ENCODE measurements at places on chromosomes 5 and 9.
A peak's percentile ranks its signal among the peaks of the same experiment; 100 is the strongest.

- DNase-seq = no peak
These were observed 59.1 kb downstream of the CHSY3 start for GRCh38 chr5:129963359-129963758.

GRCh38 chr5:177980743-177981151 is 15.3 kb downstream of the PROP1 start:
- no peak for DNase-seq

- DNase-seq = no peak
These were observed 21.5 kb downstream of the TMC1 start for GRCh38 chr9:72542917-72543316.

- no peak for DNase-seq
These were observed 107.5 kb downstream of the NREP start for GRCh38 chr5:111649516-111649915.

DNA sequence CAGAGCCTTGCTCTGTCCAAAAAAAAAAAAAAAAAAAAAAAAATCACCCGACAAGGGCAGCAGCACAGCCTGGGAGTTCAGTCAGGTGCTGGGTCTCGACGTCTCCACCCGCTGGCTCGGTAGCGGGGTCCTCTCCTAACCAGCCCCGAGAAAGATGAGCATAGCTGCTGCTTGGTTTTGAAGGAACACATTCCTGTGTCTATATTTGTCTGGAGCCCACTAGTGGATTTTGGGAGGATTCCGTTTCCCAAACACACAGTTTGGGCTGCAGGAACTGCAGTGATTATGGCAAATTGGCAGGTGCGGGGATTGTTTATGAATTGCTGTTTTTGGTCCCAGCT is 1.2 kb downstream of the OTULINL start:
- no peak for DNase-seq

GRCh38 chr5:76487821-76488220 is 84.7 kb downstream of the IQGAP2 start:
- no peak for DNase-seq

DNA sequence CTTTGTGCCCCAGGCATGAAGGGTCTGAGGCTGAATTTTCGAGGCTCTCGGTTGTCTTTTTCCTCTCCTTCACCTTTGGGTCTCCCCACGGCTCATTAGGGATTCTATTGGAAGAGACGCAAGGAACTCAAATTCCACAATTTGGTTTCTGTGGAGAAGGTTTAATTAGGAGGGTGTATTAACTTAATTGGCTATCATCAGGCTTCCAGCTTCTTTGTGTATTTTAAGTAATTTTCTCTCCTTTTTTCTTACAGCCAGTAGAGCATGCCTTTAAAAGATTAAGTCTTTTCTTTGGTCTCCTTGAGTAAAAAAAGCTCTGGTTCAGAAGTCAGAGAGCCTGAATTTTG is 115.4 kb downstream of the PDZD2 start:
- DNase-seq = no peak

DNA sequence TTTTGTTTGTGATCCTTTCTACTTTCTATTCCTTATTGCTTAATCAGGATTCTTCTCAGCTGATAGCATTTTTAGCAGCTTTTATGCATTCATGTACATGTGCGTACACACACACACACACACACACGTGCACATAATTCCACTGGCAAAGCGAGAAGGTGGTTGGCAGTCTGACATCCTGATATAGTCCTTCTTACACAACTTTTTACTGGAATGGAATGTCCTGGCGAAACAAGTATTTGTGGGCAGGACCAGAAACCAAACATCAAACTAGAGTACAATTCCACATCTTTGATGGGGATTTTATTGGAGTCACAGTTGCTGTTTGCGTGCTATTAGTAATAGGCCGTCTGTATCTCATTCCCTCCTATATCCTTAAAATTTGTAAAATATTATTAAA is 356.5 kb downstream of the CCDC171 start:
- no peak for DNase-seq

GRCh38 chr9:126228781-126229444 is 97.7 kb upstream of the MVB12B start:
- peak; percentile 83 for DNase-seq

GRCh38 chr9:110340306-110340705 is 2.6 kb upstream of the TXNDC8 start:
- peak; percentile 4 for DNase-seq

- DNase-seq = no peak
These were observed 267.7 kb upstream of the RASA1 start for GRCh38 chr5:86999951-87000350.

- no peak for DNase-seq
These were observed 17.4 kb downstream of the GPX3 start for GRCh38 chr5:151037561-151038411.

DNA sequence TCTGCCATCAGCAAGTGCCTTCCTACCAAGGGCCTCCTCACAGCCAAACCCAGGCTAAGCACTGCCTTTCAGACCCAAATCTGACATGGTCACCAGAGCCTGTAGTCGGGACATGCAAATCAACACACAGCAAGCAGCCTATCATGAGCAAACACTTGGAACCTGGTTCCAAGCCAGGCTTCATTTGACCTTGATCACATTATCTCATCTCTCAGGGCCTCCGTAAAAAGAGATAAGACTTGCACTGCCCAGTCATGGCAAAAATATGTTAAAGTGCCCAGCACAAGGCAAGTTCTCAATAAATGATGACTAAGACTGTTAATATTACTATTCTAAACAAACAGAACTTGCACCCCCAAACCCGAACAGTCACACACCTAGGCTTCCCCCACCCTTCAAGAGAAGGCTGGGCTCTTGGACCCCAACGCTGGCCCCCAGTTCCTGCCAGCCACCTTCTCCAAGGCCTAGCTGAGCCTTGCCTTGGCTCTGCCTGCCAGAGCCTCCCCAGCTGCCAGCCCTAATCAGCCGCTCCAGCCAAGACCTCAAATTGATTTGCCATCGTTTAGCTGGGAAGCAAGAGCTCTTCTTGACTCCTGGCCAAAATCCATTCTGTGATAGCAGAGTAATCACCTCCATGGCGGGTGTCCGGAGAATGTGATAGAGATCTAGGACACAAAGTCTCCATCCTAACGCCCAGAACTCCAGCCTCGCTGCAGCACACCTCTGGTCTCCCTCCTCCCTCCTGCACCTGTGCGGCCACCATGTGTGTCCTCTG is 18.7 kb downstream of the CPLX2 start:
- DNase-seq = no peak
